ENCODE measurements at places on chromosomes 3 and 15.

GRCh38 chr3:33277193-33277882 lies at the start of gene FBXL2:
TSS of gene FBXL2 (plus strand) at chr3:33277442. CDS start at chr3:33277513, 71 bp downstream.
- peak; percentile 88 for DNase-seq

GRCh38 chr3:62818347-62818746 lies 56.9 kb downstream of the CADPS start:
- DNase-seq = no peak

DNA sequence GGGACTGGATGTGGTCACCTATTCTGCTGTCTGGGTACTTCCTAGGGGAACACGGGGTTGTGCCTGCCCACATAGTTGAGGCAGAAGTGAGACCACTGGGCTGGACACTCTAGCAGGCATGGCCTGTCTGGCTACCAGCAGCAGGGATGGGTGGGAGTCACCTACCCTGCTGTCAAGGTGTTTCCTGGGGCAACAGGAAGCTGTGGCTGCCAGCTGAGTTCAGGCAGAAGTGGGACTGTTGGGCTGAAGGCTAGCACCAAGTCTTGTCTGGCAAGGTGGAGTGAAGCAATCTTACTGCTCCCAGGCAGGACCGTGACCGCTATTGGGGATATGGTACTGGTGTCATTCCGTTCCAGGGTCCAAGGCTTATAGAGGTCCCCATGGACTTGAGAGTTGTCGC lies 20.3 kb upstream of the ZDHHC23 start:
- DNase-seq = no peak

GRCh38 chr3:14230729-14231128 lies 52.1 kb downstream of the LSM3 start:
- DNase-seq = no peak

- no peak for DNase-seq
Measured at GRCh38 chr15:93089727-93090305, 805 bp upstream of the RGMA start.

DNA sequence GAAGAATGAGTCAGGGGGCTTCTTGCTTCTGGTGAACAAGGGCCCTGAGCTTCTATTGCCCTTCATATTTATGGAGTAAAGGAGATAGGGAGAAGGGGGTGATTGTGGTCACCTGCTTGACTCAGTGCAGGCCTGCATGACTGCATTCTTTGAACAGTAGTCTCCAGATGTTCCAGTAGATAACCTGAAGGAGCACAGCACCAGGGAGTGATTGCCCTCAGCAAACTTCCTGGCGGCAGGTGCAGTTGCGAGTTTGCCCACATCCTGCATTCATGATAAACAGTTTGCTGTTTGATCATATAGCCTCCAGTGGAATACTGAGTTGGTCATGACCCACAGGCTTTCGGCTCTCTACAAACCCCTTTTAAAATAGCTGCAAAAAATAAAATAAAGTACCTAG lies 1632.7 kb downstream of the OTOL1 start:
- DNase-seq = no peak

GRCh38 chr3:152296971-152297370 lies 28.2 kb downstream of the MBNL1 start:
- no peak for DNase-seq

DNA sequence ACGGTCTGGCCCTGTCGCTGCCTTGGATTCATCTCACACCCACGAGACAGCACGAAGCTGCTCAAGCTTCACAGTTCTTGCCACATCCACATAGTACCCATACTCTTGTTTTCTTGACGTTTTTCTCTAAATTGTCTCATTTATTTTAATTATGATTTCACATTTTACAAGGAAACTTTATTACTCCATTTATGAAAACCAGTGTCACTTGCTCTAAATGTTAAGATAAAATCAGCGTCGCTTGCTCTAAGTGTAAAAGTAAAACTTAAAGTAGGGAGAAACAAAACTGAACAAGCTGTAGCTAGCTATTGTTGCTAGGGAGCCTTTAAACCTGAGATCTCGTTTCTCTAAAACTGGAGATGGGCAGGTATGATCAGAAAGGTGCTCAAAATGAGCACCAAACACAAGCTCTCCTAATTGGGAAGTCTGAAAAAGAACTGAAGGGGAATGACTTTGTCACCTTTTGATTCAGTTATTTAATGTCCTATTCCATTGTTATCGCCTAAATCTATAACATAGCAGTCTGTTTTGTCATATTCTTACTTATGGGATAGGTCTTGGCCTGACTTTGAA lies 680 bp downstream of the IFT122 start:
- no peak for DNase-seq

DNA sequence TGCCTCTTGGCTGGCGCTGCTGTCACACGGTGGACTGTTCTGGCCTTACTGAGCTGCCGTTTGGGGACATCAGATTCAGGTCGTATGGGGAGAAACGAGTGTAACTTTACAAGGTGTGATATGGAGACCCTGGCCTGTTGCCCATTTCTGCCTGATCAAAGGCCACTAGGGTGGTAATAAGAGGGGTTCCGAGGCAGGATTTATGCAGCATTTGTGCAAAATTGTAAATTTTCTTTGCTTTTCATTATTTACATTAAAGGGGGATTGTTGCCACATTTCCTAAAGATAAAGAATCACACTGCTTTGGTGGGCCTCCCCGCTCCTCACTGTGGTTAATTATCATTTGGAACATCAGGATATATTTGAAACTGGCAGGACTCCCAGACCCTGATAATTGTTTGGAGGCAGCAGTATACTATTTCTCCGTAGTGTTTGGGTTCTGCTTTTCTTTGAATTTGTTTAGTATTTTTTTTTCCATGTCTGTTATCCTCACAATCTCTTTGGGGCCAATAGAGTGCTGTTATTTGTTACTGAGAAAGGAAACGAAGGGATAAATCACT lies 891 bp downstream of the NXPE3 start:
- no peak for DNase-seq

GRCh38 chr3:184004476-184004875 lies 13.2 kb downstream of the ABCC5 start:
- no peak for DNase-seq

GRCh38 chr15:76333720-76334437 lies 2.7 kb upstream of the ISL2 start:
- peak; percentile 36 for DNase-seq

GRCh38 chr15:88651971-88652370 lies 13.2 kb downstream of the ISG20 start:
- no peak for DNase-seq
